ENCODE measurements at places on chromosomes 6 and 20.

DNA sequence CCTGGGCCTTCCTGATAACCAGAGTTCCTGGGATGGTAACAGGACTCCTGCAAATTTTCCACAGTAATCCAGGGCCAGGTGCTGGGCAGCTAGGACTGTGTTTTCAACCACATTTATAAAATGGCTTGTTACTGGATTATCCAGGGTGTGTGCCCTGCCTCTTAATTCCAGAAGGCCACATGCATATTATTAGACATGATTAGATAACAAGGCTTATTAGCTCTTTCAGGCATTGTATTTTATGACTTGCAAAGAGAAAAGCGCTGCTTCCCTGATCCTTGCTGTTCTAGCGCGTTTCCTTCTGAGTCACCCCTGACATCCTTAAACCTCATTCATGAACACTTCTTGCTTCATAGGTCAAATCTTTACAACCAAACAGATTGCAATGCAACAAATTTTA, 208.6 kb downstream of the UST start:
- DNase-seq = no peak

- peak; percentile 66 for DNase-seq
Observed at GRCh38 chr20:58839991-58840747, 10.5 kb downstream of the GNAS-AS1 start.

- peak; percentile 91 for DNase-seq
Observed at GRCh38 chr6:27720607-27721580, 191.3 kb downstream of the OR2B2 start.

GRCh38 chr6:39553860-39554802, 171.1 kb downstream of the KIF6 start:
- peak; percentile 44 for DNase-seq

GRCh38 chr20:58629215-58629580, 21.9 kb upstream of the STX16 start:
- DNase-seq = no peak

DNA sequence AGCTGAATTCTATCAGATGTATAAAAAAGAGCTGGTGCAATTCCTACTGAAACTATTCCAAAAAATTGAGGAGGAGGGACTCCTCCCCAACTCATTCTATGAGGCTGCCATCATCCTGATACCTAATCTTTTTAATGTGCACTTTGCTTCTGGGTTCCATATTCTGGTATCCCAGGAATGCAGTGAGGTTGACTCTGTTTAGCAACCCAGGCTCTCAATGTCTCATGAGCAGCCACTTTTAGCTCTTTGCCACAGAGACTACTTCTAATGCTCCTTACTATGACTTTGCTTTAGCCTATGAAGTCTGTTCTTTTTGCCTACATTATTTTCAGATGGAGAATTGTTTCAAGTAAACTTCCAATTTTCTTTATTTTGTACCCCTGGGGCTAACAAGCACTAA, 185.5 kb upstream of the NRSN1 start:
- DNase-seq = no peak

DNA sequence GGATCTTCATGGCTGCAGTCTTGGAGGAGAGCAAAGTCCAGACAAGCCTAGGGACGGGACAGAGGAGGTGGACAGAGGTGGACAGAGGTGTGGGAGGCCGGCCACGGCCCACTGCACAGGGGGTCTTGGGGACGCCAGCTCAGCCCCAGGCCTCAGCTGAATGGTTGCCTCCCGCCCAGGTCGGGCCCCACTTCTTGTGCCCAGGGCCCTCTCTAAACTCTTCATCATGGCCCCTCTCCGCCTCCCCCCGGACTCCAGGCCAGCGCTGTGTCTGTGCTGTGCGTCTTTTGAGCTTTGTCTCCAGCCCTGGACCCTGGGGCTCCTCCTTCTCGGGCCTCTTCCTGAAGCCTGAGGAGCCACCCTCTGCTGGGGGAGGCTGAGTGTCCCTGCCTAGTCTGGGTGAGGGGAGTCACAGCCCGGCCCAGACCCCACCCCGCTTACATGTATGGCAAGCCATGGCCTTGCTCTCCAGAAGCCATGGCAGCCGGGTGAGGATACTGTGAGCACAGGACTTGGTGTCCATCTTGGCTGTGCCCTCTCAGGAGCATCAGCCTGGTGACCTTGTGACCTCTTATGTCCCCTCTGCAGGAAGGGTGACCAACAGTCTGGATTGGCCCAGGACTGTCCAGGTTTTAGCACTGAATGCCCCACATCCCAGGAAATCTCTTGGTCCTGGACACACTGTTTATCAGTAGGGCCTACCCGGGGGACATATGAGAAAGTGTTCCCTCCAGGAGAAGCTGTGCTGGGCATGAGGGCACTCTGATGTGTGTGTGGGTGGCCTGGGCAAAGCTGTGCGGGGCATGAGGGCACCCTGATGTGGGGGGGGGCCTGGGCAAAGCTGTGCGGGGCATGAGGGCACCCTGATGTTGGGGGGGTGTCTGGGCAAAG, 9.4 kb upstream of the NPBWR2 start:
- DNase-seq = peak; percentile 34

DNA sequence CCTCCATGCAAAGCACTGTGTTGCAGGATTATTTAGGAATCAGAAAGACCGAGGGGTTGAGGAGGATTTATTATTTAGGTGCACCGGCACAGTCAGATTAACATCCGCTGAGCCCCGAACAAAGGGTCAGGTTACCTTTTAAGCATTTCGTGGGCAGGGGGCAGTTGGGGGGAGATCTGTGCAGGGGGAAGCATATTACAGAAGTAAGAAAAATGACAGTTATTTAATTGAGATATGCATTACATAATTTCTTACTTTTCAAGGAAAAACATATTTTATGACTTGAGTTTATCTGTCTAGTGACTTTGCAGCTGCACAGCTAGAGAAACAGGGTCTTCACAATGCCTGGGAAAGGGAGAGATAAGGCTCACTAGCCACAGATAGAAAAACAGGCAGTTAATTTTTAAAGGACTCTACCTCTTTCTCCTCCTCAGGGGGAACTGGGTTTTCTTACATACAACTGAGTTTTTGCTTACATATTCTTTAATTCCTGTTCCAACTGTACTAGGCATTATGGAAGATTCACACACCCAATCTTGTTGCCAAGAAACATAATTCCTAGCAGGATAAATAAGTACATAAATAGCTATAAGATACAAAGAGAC, 1.7 kb upstream of the HINT3 start:
- DNase-seq = no peak

DNA sequence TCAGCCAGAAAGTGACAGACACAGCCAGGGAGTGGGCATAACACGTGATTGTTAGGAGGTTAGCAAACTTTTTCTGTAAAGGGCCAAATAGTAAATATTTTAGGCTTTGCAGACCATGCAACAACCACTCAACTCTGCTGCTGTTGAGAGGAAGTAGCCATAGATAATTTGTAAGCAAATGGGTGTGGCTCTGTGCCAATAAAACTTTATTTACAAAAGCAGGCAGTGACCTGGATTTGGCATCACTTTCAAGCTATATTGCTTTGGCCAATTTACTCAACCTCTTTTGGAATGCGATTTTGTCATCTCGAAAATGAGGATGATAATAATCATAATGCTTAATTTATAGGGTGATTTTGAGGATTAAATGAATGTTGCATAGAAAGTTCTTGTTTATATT, 152.6 kb downstream of the TSHZ2 start:
- DNase-seq = no peak

DNA sequence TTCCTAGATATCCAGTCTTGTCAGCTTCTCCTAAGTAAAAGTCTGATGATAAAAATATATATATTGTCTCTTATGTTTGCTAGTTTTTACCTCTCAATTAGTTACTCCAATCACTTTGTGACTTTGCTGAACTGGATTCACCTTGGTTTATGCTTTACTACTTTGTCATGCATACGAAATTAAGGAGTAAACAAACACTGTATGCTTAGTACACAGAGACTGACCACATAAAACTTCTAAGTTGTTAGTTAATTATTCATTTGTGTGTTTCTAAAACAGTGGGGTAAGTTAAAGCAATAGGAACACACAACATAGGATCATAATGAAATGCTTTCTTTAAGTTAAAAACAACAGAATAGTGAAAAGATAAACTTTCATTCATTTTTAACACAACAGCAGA, 877.3 kb upstream of the MAP3K7 start:
- DNase-seq = no peak

- DNase-seq = no peak
Observed at GRCh38 chr6:40163924-40164323, 229.7 kb upstream of the MOCS1 start.

- no peak for DNase-seq
Observed at GRCh38 chr20:19376451-19377229, 164.2 kb downstream of the SLC24A3 start.

DNA sequence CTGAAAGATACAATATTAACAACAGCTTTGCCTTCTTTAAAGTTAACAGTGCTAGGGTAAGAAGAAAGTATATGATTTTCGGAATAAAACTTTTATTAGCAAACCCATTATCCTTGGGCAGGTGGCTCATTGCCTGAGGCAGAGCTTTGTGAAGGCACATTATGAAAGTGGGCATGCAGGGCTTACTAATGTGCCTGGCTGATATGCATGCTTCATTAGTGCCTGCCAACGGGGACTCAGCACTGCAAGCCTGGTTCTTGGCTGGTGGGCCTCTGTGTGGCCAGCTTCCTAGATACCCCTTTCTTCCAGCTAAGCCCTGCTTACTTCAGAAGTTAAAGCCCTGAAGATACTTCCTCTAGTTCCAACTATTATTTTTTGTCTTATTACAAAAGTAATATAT, 481.6 kb downstream of the ADGRB3 start:
- no peak for DNase-seq

- DNase-seq = no peak
Observed at GRCh38 chr20:57075603-57076002, 190.8 kb downstream of the BMP7 start.

DNA sequence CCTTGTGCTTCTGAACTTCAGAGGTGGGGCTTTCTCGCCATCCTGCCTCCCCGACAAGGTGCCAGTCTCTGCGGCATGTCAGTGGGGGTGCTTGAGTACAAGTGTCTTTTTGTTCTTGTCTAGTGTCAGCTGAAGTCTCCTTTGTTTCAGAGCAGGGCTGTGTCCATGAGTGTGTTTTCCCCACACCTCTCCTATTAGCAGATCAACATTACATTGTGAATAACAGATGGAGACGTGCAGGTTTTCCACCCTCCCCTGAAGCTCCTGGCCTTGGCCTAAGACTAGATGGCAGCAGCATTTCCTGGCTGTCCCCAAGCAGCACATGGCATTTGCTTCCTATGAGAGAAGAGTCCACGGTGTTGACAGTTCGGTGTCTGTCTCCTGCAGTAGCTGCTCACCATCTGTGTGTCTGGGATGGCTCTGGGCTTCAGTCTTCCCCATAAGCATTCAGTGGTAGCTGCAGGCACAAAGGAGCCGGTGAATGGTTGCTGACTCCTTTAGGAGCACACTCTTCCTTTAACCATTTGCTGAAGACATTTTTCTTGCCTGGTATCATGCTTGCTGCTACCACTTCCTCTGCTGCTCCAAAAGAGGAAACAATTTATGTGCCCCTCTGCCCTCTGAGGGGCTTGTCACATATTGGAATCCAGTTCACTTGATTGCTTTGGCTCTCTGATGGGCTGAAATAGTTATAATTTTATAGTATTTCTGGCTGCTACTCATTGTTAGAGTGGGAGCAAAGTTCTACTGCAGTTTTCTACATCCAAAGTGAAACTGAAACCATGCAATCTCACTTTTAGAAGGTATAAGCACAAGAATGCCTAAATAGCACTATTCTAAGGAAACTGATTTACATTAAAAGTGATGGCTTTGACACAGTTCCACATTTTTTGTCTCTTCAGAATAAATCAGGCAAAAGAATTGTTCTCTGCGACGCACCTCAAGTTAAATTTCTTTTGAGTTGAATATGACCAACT, 913.0 kb downstream of the C6orf118 start:
- DNase-seq = no peak

DNA sequence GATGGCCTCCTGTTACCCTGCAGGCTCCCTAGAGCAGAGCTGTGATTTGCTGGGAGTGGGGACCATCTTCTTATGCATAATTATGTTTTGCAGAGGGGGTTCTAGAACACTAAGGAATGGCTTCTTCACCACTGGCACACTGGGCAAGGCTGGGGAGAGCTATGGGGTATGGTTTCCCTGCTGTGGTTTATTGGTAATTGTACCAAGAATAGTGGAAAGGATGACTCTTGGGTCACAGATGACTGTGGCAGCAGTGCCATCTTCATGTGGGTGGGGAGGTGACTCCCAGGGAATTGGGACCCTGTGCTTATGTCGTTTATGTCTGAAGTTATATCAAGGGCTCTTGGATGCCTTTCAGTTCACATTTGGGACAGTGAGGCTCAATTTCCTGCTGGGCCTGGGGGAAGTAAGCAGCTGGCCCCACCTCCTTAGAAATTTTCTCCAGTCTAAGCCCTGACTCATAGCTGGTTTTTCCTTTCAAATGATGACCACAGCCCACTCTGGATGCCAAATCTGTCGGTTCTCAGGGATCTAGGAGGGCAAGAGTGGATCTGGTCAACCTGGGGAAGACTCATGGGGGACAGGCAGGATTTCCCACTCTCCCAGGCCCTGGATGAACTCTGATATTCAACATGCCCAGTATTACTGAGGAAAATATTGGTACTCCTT, 230.8 kb downstream of the LRFN2 start:
- peak; percentile 22 for DNase-seq

DNA sequence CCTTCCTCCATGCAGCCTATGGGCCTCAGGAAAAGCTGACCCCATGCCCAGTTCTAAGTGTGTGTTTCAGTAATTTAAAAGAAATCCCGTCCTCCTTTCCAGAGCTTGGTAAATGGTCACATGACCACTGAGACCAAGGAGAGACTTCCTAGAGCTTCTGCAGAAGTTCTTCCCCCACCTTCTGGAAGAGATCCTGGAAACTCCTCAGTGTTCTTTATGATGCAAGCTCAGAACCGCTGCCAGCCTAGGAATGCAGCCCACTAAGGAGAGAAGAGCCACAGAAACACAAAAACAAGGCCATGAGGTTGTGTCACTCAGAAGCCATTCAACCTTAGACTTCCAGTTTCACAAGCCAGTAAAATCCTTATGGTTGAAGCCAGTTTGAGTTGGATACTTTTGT, 348.4 kb downstream of the TPBG start:
- DNase-seq = no peak
